Activated B cell treated with CpG ODN at 0.5 μM for 24 hours (primary cell): ENCODE measurements at places on chromosomes 3 and 15. TPM values are rescaled to one million over a fixed set of nuclear protein-coding genes. Genes with fewer than 3 reads are reported as not detected.
A peak's percentile ranks its signal among the peaks of the same experiment; 100 is the strongest.

CHDH gene
- 3.4 and 6.0 TPM in 2 replicates for total RNA-seq

SHC4 gene
- total RNA-seq: 0.24 TPM in 1 of 2 replicates, not detected in the other

GABRA5 gene
- total RNA-seq: not detected in 2 replicates

CD276 gene
- 0.38 TPM in 1 of 2 replicates, not detected in the other for total RNA-seq

GPR149 gene
- total RNA-seq: not detected in 2 replicates

SPESP1 gene
- total RNA-seq: 0.44 and 0.78 TPM in 2 replicates

EDC3 gene
- 44.8 and 49.5 TPM in 2 replicates for total RNA-seq

UCN2 gene
- not detected in 2 replicates for total RNA-seq

SLC28A2 gene
- not detected in 2 replicates for total RNA-seq

PLD1 gene
- total RNA-seq: not detected in 2 replicates

CAMP gene
- total RNA-seq: 0.29 TPM in 1 of 2 replicates, not detected in the other

XYLB gene
- 1.3 and 1.8 TPM in 2 replicates for total RNA-seq

RPL22L1 gene
- total RNA-seq: 109 and 124 TPM in 2 replicates

DNA sequence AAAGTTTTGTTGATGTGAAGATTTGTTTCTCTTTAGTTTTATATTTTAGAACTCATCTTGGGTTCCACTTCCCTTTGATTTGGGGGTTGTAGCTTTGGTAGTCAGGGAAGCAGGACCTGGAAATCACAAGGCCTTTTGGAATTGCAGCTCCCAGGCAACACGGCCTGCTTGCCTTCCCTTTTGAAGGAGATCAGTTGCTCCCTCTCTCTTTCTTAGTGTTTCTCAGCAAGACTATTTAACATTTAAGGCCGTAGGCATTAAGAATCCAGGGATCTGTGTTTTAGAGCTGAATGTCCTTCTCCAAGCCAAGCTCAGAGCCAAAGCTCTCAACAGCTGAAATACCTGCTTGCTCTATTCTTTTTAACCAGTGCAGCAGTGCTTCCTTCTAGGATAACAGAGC lies 310.3 kb downstream of the PTPRG start:
- H3K27me3 ChIP-seq: no peaks in the 10 kb centered on the region
- no peaks in the 10 kb centered on the region for H3K36me3 ChIP-seq
- no peak overlapping the region for H3K27ac ChIP-seq
- H3K4me1 ChIP-seq: no peaks in the 10 kb centered on the region
- no peak overlapping the region for H3K4me3 ChIP-seq
- DNase-seq: no peak

DNA sequence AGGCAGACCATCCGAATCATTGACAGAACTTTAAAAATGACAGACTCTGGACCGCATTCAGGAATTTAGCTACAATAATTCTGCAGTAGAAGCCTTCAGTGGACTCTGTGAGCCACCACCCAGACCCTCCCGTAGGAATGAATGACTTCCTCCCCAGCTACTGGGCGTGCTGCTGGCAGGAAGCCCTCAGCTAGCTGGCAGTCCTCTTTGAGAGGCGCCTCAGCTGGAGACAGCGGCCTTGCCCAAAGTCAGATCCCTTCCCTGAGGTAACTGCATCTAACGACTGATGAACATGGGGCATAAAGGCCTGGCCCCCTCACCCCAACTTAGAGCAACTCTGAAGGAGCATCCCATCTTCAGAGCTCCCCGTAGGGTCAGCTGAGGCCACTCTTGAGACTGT lies 25.8 kb downstream of the CRABP1 start:
- H3K4me1 ChIP-seq: no peaks in the 10 kb centered on the region
- H3K4me3 ChIP-seq: no peak overlapping the region
- no peak overlapping the region for H3K27ac ChIP-seq

GRCh38 chr3:71241981-71242560 lies 341.5 kb downstream of the FOXP1 start:
- H3K4me3 ChIP-seq: no peak overlapping the region
- H3K27ac ChIP-seq: no peak overlapping the region
- no peaks in the 10 kb centered on the region for H3K27me3 ChIP-seq
- peaks cover 70% of the 10 kb centered on the region for H3K4me1 ChIP-seq
- no peak for DNase-seq

DNA sequence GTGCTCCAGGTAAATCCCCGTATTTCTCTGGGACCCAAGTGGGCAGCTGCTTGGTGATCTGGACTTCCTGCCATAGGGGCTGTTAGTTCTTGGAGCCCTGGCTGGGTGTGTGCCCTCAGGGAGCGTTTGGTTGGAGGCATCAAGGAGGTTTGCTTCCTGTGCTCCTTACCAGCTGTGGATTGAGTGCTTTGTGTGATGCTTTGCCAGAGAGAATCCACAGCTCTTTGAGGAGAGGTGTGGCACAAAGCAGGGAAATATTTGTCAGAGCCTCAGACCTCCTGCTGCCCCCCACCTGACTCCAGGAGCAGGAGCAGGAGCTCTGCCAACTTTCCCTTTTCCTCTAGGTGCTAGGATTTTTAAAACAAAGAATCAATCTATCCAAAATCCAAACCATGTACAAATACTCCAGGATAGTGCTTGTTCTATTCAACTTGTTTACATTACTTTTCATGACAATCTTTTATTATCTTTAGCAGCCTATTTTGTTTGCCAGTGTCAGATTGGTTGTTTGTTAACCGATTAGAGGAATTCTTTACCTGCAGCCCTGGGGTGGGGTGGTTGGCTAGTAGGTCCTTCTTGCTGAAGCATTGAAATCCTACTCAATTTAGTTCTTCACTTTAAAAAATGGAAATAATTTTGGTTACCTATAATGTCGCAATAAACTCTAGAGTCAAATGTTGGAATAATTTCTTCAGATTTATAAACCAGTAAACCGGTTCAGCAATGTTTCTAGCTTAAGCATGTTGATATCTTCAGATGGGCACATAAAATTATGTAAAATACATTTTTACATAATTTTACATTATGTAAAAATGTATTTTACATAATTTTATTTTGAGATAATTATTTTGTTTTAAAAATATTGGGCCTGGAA lies 2.5 kb downstream of the CTDSPL start:
- H3K36me3 ChIP-seq: no peaks in the 10 kb centered on the region
- H3K4me1 ChIP-seq: peaks cover 17% of the 10 kb centered on the region
- H3K27me3 ChIP-seq: peaks cover 38% of the 10 kb centered on the region
- no peak overlapping the region for H3K4me3 ChIP-seq
- H3K27ac ChIP-seq: no peak overlapping the region

GRCh38 chr3:149463921-149464320 lies 10.6 kb upstream of the TM4SF4 start:
- peaks cover 13% of the 10 kb centered on the region for H3K27me3 ChIP-seq
- H3K36me3 ChIP-seq: no peaks in the 10 kb centered on the region
- no peak overlapping the region for H3K27ac ChIP-seq
- no peak overlapping the region for H3K4me3 ChIP-seq
- H3K4me1 ChIP-seq: peaks cover 3% of the 10 kb centered on the region

DNA sequence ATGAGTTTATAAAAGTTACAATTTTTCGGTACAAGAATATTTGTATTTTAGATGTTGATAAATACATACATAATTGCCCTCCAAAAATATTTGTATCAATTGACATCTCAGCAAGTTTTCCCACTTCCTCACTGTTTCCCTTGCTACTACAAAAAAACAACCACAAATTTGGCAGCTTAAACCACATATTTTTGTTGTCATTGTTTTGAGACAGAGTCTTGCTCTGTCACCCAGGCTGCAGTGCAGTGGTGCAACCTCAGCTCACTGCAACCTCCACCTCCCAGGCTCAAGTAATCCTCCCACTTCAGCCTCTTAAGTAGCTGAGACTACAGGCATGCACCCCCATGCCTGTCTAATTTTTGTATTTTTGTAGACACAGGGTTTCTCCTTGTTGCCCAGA lies 162.8 kb upstream of the RARB start:
- no peaks in the 10 kb centered on the region for H3K27me3 ChIP-seq
- H3K4me3 ChIP-seq: no peak overlapping the region
- DNase-seq: no peak
- H3K36me3 ChIP-seq: no peaks in the 10 kb centered on the region
- no peak overlapping the region for H3K27ac ChIP-seq
- no peaks in the 10 kb centered on the region for H3K4me1 ChIP-seq

GRCh38 chr3:56076746-56077145 lies 391.5 kb downstream of the ERC2 start:
- no peak for DNase-seq
- H3K36me3 ChIP-seq: no peaks in the 10 kb centered on the region
- H3K4me1 ChIP-seq: no peaks in the 10 kb centered on the region
- H3K27me3 ChIP-seq: peaks cover 3% of the 10 kb centered on the region
- no peak overlapping the region for H3K27ac ChIP-seq
- H3K4me3 ChIP-seq: no peak overlapping the region

GRCh38 chr3:12415014-12415680 lies 69.1 kb upstream of the TSEN2 start:
- H3K27ac ChIP-seq: no peak overlapping the region
- H3K4me3 ChIP-seq: no peak overlapping the region
- H3K4me1 ChIP-seq: no peaks in the 10 kb centered on the region

GRCh38 chr15:84983711-84984110 lies 2.1 kb downstream of the PDE8A start:
- H3K4me3 ChIP-seq: no peak overlapping the region
- no peak for DNase-seq
- peaks cover 47% of the 10 kb centered on the region for H3K4me1 ChIP-seq
- peaks cover 2% of the 10 kb centered on the region for H3K36me3 ChIP-seq
- H3K27me3 ChIP-seq: no peaks in the 10 kb centered on the region

DNA sequence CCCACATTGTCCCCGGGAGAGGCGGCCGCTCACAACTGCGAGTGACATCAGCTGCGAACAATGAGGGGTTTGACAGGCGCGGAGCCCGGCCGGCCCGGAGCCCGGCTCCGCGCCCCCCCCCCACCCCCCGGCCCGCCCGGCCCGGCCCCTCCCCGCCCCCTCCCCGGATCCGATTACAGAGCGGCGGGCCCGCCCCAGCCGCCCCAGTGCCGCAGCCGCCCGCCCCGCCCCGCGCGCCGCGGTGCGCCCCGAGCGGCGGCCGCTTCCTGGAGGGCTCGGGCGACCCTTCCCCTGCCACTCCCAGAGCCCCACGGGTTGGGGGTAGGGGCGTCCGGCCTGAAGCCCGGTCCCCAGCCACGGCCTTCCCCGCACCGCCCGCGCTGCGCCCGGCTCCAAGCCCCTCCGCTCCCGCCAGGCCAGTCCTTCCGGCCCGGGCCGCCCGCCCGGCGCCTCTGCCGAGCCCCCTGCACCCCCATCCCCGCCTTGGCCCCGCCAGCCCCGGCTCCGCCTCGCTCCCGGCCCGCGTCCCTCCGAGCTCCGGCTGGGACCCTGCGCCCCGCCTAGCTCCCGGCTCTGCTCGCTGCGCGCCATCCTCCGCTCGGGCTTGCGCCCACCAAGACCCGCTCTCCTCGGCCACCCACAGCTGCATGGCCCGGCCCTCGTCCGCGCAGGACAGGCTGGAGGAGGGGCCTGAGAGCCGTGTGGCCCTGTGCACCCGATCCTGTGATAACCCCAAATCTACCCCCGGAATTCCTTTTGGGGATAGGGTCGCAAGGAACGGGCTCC lies at the start of gene PCBP4:
PCBP4 (minus strand) TSS at position 71 of the 786 bp plus-strand sequence. CDS start 6,214 bp downstream, outside the sequence.
- DNase-seq: peak; percentile 42
- H3K4me3 ChIP-seq: peak within 1 kb of the TSS; percentile 85
- H3K27me3 ChIP-seq: peaks cover 5% of the 10 kb centered on the region
- H3K27ac ChIP-seq: peak within 1 kb of the TSS; percentile 66
- H3K36me3 ChIP-seq: peaks cover 1% of the 10 kb centered on the region

DNA sequence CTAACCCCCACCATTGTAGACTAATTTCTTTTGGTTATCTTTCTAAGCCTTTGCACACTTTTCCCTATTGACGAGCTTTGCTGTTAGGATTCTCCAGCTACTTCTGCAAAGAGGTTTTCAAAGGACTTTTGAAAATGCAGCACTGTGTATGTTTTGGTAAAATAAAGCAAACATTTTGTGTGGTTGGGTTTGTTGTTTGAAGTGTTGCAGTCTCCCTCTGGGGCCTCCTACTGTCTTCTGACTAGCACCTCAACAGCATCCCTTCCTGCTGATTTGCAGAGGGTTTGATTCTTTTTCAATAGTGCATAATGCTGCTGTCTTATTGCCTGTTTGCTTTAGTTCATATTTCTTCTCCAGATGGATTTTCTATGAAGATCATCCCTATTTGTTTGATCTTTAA lies 775.1 kb upstream of the CFAP20DC start:
- H3K27ac ChIP-seq: no peak overlapping the region
- DNase-seq: no peak
- H3K36me3 ChIP-seq: no peaks in the 10 kb centered on the region
- no peaks in the 10 kb centered on the region for H3K27me3 ChIP-seq
- H3K4me1 ChIP-seq: no peaks in the 10 kb centered on the region

GRCh38 chr3:123066896-123067688 lies at the start of gene PDIA5:
Gene PDIA5 (plus strand): TSS chr3:123067025. CDS start chr3:123067165, 140 bp downstream.
- H3K27me3 ChIP-seq: peaks cover 5% of the 10 kb centered on the region
- peak; percentile 53 for DNase-seq

GRCh38 chr15:80333261-80333660 lies 70.9 kb upstream of the ARNT2 start:
- H3K4me1 ChIP-seq: no peaks in the 10 kb centered on the region
- H3K4me3 ChIP-seq: no peak overlapping the region
- no peaks in the 10 kb centered on the region for H3K36me3 ChIP-seq
- no peak overlapping the region for H3K27ac ChIP-seq

DNA sequence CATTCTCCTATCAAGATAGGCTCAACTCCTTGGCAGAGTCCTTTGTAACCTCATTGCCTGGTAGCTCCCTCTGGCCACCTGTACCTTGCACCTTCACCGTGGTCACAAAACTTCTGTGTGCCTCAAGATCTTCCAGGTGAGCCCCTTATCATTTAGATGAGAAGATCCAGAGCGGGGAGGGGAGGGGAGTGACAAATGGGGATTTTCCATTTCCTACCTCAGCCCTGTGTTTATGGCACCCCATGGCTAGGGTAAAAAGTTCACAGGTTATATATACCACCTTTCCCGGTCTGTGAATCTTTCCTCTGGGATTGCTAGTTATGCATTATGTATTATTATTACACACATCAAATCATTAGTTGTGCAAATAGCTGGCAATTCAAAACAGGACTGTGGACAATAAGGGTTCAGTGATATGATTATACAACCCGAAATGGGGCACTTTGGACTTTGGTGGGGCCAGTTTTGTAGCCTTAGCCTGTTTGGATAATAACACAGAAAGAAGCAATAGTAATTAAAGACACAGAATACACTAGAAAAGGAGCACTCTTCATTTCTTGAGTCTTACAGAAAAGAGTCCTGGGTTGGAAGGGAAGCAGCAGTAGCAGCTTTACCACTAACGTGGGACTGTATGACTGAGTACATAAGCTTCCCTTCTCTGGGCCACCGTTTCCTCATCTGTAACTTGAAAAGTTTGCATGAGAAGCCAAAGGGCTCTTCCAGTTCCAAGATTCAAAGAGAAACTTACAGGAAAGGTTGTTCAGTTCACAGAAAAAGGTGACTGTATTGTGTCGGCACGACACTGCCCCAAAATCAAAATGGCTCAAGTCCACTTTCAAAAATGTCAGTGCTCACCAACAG lies 7.1 kb downstream of the TLE3 start:
- H3K4me3 ChIP-seq: no peak overlapping the region
- peaks cover 86% of the 10 kb centered on the region for H3K4me1 ChIP-seq
- no peak for DNase-seq
- no peaks in the 10 kb centered on the region for H3K27me3 ChIP-seq
- peak overlapping the region; percentile 13 for H3K27ac ChIP-seq

- no peak overlapping the region for H3K4me3 ChIP-seq
- H3K4me1 ChIP-seq: no peaks in the 10 kb centered on the region
- no peaks in the 10 kb centered on the region for H3K36me3 ChIP-seq
Measured at GRCh38 chr3:79247725-79248043, 520.1 kb downstream of the ROBO1 start.
